ENCODE measurements at places on chromosomes 12 and 14.

- DNase-seq = no peak
These were observed 399.4 kb downstream of the TMEM121 start for GRCh38 chr14:105925615-105926372.

- no peak for DNase-seq
These were observed 210.1 kb upstream of the DIO3 start for GRCh38 chr14:101351146-101351545.

DNA sequence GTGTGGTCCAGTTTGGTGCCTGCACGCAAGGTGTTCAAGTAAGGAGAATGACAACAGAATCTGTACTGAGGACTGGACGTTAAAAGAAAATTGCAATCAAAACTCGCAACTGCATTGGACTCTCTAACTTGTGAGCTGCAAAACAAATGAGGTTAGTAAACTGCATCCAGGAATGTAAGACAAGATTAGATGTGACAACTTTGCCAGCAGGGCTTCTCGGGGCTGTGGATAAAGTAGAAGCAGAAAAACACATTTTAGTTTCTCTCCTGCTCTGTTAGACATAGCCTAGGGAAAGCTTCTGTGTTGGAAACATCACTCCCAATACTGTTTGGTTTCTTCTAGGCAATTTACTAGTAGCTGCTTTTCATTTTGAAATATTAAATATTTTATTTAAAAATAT, 338.2 kb upstream of the NAV3 start:
- DNase-seq = no peak

- no peak for DNase-seq
These were observed 9.7 kb upstream of the SGPP1 start for GRCh38 chr14:63737582-63738006.

DNA sequence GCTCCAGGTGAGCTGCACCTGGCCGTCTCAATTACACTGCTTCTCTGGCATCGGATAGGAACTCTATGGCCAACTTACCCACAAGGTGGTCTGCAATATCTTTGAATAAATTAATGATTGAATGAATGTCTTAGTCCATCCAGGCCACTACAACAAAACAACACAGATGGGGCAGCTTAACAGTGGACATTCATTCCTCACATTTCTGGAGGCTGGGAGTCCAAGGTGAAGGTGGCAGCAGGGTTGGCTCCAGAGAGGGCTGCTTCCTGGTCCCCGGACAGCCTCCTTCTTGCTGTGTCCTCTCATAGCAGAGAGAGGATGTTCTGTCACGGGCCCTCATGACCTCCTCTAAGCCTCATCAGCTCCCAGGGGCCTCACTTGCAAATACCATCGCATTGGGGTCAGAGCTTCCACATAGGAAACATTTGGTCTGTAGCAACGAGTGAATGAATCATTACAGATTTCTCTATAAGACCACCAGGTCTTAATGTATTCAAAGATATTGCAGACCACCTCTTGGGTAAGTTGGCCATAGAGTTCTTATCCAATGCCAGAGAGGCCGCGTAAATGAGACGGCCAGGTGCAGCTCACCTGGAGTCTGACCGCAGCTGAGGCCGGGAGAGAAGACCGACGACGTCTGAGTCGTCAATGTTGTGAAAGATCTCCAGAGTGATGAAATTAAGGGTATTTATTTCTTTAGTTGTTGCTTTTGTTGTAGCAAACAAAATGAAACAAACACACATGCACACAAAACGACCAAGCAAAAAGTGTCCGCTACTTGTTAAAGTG, 182.7 kb upstream of the C14orf180 start:
- no peak for DNase-seq

- no peak for DNase-seq
These were observed 33.5 kb downstream of the FMNL3 start for GRCh38 chr12:49673446-49674317.

- DNase-seq = peak; percentile 50
These were observed 49.3 kb downstream of the CDK17 start for GRCh38 chr12:96350982-96351381.

- no peak for DNase-seq
These were observed 8.3 kb downstream of the NDRG2 start for GRCh38 chr14:21016413-21017190.

- no peak for DNase-seq
These were observed 19.3 kb downstream of the ZBTB39 start for GRCh38 chr12:56987011-56987410.

DNA sequence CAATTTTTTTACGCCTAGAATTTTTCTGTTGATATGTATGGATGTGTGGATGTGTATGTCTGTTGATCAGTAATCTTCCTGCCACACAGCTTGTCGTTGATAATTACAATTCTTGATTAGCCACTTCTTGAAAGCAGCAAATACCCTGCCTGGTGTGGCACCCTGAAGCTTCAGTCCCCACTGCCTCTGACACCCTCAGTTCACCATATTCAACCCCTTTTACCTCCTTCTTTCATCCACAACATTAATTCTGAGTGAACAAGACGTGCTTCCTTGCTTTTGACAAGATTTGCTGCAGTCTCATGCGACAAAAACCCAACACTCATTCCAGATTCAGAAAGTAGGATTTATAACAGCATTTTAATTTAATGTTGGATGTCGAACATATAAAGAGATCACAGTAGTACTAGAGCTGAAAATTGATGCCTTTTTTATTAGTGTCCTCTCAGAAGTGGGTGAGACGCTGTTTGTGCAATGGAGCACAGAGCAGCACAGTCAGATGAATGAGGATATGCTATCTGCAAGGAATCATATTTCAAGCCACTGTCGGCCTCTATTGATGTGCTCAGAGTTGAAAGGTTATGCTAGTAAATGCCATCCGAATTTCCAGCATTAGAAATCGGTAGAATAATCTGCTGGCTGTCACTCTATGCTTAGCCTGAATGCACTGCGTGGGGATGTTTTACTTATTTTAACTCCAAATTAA, 383.7 kb downstream of the EGLN3 start:
- no peak for DNase-seq

- DNase-seq = no peak
These were observed 40.5 kb downstream of the VEZT start for GRCh38 chr12:95258151-95258550.

DNA sequence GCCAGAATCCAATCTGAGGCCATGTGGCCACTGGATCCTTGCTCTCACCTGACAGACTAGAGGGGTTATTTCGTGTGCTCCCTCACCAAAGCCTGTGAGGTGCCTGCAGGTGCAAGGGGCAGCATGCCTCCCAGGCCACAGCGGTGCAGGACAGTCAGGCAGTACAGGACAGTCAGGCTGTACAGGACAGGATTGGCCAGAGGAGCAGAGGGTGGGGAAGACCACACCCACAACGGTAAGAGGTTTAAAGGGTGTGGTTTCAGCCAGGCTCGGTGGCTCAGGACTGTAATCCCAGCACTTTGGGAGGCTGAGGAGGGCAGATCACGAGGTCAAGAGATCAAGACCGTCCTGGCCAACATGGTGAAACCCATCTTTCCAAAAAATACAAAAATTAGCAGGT, 3.1 kb upstream of the BRF1 start:
- no peak for DNase-seq

GRCh38 chr14:105087308-105087962, 22.2 kb upstream of the GPR132 start:
- DNase-seq = no peak

DNA sequence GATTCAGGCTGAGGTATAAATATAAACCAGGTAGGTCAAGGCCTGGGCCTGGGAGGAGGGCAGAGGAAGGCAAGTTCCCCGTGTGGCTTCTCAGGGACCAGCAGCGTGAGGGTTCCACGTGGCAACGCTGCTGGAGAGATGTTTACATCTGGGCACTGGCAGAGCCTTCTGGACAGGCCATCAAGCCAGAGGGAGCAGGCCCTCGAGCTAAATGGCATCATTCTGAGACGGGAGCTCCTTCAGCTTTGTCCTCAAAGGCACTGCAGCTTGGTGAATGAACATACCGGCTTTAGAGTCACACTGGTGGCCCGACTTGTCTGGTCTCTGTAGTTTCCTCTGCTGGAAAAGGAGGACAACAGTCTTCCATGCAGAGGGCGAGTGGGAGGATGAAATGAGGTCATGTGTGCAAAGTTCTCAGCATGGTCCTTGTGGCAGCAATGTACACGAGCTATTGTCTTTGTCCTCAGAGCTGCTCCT, 231.3 kb downstream of the ZFP36L1 start:
- no peak for DNase-seq

GRCh38 chr12:130043685-130044406, 118.4 kb upstream of the FZD10 start:
- DNase-seq = no peak

DNA sequence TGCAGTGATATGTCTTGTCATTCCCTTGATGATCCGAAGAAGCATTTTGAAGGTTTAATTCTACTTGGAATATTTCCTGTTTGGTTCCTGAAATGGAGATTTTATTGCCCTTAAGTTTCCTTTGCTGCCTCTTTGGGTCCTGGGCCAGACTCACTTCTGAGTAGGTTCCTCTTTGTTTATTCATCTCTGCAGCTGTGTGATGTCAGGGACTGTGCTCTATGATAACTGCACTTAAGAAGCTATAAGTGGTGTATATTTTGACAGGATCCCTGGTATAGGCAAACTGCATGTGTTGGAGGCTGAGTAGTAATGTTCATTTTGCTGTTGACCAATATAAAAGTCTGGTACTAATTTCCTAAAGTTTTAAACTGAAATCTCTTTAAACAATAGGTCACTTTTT, at the start of gene KLRC4:
KLRC4 (minus strand) TSS at position 366 of the 400 bp plus-strand sequence; CDS start at position 184, 182 bp downstream.
- peak; percentile 79 for DNase-seq

DNA sequence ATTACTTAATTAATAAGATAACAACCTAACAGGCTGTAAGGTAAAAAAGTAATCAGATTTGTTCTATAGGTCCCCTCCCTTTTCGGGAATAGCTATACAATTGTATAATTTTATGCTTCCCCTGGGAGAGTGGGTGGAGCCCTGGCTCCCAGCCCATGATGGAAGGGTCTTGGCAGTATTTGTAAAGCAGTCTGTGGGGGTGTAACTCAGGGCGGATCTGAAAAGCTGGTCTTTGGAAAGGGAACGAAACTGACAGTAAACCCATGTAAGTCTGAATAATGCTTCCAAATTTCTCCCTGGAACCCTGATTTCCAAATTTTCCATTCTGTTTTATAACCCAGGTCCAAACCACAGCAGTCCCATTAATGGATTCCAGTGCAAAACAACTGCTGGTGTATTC, 110.4 kb downstream of the DAD1 start:
- DNase-seq = no peak

DNA sequence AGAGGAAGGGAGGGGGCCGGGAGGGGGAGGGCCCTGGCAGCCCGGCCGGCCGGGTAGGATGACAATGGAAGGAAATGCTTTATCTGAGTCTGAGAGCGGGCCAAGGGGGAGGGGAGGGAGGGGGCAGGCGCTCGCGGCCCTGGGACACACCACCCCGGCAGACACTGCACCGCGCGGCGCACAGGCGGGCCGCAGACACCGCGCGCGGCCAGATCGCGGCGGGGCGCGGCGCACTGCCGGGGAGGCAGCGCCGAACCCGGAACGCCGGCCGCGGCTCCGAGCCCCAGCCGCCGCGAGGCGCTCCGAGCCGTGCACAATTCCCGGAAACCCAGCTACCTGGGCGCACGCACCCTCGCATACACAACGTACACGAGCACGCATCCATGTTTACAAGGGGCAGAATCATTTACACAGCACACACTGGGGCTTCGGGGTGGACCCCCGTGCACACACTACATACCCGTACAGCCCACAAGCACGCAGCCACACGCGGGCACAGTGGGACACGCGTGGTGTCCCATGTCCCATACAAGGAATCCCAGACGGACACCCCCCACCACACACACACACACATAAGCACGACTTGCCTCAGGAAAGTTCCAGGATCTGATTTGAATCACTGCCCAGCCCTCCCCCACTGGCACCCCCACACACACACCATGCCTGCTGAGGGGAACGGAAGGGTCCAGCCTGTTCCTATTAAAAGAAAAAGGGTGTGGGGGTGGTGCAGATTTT, at the start of gene HDAC7:
HDAC7 (minus strand) TSS at position 8 of the 735 bp plus-strand sequence. CDS start 118 bp downstream, outside the sequence.
- DNase-seq = peak; percentile 70

- DNase-seq = peak; percentile 56
These were observed 1.1 kb upstream of the ACTR6 start for GRCh38 chr12:100199347-100200149.

- DNase-seq = no peak
These were observed 119.1 kb downstream of the CACNA1C start for GRCh38 chr12:2171672-2172426.

GRCh38 chr12:98741556-98742265, 96.6 kb downstream of the APAF1 start:
- no peak for DNase-seq

GRCh38 chr14:90547250-90547649, 150.4 kb downstream of the CALM1 start:
- DNase-seq = no peak

GRCh38 chr14:76780875-76781647, 19.8 kb downstream of the VASH1 start:
- no peak for DNase-seq

GRCh38 chr14:95573313-95573712, 38.5 kb downstream of the GLRX5 start:
- DNase-seq = no peak

Measured in KBM-7 (cell line).